ENCODE measurements at places on chromosomes 7 and 10. TPM values are rescaled to one million over a fixed set of nuclear protein-coding genes. Genes with fewer than 3 reads are reported as not detected.

DNA sequence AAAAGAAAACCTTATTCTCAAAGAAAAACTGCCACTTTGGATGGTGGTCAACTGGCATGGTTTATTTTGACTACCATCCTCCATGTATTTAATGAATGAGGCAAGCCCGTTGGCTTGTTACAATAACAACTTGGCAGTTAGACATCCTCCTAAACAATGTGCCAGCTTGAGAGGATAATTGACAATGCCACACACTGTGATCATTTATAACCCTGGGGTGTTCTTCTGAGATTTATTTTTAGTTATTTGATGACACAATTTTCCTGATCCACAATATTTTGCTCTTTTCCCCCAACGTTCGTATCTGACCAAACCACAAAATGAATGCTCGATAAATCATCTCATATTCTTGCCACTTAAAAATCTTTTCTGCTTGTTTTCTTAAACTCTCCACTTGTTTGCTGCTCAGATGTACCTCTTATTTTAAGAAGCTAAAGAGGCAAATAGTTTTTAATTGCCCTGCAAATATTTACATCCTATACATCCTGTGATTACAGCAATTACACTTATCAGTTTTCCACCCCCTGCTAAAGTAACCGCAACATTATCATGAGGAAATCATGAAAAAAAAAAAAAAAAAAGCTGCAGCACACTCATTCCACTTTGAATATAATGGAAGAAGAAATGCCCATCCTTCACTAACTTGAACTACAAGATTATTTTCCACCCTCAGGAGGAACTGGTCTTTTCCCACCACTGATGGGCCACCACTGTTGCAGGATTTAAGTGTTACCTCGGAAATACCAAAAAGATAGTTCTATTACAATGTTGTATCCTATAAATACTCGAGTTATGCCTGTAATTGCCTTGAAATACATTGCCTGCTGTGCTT is 119.9 kb downstream of the MBL2 start:
- H3K27ac ChIP-seq = no peak overlapping the region
- no peaks in the 10 kb centered on the region for H3K4me1 ChIP-seq
- H3K27me3 ChIP-seq = no peaks in the 10 kb centered on the region
- DNase-seq = peak; percentile 14
- no peak overlapping the region for H3K4me3 ChIP-seq

- peaks cover 2% of the 10 kb centered on the region for H3K36me3 ChIP-seq
- H3K27ac ChIP-seq = no peak overlapping the region
- H3K4me3 ChIP-seq = no peak overlapping the region
- H3K27me3 ChIP-seq = no peaks in the 10 kb centered on the region
- peak; percentile 17 for DNase-seq
Measured at GRCh38 chr7:23685731-23686130, 5.7 kb downstream of the FAM221A start.

- no peak overlapping the region for H3K4me3 ChIP-seq
- no peaks in the 10 kb centered on the region for H3K36me3 ChIP-seq
- no peaks in the 10 kb centered on the region for H3K27me3 ChIP-seq
- H3K4me1 ChIP-seq = peaks cover 7% of the 10 kb centered on the region
- H3K27ac ChIP-seq = no peak overlapping the region
Measured at GRCh38 chr7:7772397-7772821, 54.0 kb upstream of the RPA3 start.

DNA sequence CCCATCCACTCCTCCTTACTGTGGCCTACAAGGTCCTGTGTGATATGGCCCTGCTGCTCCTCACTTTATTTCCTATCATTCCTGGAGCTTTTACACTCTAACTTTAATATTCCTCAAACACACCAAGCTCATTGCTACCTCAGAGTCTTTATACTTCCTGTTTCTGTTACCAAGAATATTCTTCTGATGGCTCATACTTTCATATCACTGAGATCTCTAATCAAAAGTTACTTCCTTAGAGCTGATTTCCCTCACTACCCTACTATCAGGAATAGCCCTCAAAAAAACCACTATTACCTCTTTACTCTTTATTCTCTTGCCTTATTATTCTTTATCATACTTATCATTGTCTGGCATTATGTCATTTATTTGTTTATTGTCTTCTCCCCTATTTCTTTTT is 5.8 kb upstream of the PPP3CB start:
- H3K27ac ChIP-seq = no peak overlapping the region
- H3K36me3 ChIP-seq = peaks cover 9% of the 10 kb centered on the region
- H3K27me3 ChIP-seq = no peaks in the 10 kb centered on the region
- DNase-seq = no peak
- peaks cover 2% of the 10 kb centered on the region for H3K4me1 ChIP-seq
- no peak overlapping the region for H3K4me3 ChIP-seq

DNA sequence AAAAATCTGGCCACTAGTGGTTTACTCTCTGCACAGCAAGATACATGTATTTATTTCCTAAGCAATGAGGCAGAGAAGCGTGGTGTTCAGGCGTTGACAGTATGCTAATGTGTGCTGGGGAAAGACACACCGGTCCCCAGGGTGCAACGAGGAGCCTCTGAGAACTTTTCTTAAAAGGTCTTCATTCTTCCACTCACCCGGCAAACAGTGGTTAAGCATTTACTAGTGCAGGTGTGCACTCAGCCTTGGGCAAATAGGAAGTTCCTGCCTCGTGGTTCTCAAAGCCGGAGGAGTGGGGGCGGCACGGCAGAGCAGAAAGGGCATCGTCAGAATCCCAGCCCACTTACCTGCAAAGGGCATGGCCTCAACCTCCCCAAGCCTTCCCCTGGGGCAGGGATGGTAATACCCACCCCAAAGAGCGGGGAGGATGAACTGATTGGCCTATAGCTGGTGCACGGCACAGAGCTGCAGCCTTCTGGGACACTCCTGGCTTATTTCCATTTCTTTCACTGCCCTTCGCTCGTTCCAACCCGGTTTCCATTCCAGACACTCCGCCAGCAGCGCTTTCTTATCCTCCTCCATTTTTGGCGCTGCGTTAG is 184.3 kb upstream of the CTBP2 start:
- H3K27ac ChIP-seq = no peak overlapping the region
- no peaks in the 10 kb centered on the region for H3K36me3 ChIP-seq
- H3K4me3 ChIP-seq = no peak overlapping the region
- H3K4me1 ChIP-seq = peaks cover 9% of the 10 kb centered on the region
- DNase-seq = peak; percentile 57

DNA sequence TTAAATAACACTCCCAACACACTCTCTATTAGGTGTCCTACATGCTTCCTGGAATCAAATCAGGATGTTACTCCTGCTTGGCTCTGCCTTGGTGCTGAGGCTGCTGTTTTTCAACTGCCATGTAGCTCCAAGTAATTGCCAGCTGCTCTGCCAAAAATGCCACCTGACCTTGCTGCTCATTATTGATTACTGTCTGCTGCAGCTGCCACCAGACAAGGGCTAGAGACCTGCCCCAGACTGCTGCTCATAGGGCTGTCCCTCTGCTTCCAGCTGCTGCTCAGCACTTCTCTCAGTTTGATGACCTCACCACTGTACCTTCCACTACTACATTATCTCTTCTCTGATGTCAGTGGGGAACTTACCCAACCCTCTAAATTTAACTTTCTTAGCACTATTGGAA is 102.5 kb downstream of the PCLO start:
- H3K36me3 ChIP-seq = no peaks in the 10 kb centered on the region
- H3K4me3 ChIP-seq = no peak overlapping the region
- no peaks in the 10 kb centered on the region for H3K27me3 ChIP-seq
- peak; percentile 9 for DNase-seq

The DOCK1 gene
- 102 TPM for total RNA-seq

All from lung (tissue), 17 donors.